ENCODE measurements at places on chromosomes 4 and X.
A peak's percentile ranks its signal among the peaks of the same experiment; 100 is the strongest.

DNA sequence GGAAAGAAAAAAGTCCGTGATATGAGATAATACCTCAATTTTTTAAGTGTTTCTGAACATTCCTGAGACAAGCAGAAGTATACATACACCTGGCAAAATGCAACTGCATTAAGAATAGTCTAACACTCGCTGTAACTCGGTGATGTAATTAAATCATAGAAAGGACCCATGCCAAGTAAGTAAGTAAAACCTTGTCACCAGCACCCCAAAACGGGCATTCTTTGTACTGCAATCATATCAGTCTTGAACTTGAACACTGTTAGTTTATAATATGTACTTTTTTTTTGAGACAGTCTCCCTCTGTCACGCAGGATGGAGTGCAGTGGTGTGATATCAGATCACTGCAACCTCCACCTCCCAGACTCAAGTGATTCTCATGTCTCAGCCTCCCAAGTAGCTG, 47.4 kb downstream of the SMIM14 start:
- DNase-seq = peak; percentile 39

DNA sequence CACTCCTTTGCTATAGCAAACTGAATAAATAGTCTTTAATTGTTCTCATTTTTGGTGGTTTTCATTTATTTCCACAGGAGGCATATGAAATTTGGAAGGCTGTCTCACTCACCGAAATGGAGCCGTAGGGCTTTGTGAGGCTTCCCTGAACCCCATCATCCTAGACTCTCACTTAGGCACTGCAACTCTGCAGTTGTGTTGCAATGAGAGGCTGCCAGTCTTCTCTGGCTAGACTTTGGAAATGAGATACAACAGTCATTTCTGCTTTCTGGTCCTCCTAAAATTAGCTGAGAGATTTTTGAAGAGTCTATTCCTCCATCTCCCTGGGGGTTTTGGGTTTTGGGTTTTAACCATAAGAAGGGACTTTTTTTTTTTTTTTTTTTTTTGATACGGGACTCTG, 146.5 kb downstream of the SH3BGRL start:
- DNase-seq = no peak

DNA sequence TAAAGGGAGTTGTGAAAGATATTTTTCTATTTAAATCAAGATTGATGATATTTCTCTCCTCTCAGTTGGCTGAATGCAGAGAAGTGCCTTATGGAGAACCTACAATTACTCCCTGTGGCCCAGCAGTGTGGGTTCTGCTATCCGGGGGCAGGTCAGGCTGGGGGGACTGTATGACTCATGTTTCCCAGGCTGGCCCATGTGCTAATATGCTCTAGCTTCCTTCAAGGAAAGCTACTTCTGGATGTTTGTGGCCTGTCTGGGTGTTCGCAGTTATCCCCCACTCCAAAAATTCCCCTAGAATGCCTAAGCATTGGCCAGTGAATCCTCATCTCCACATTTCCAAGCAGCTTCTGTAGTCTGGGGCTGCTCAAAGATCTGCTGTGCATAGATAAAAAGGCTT, 58.9 kb upstream of the SPP1 start:
- no peak for DNase-seq

GRCh38 chrX:107716118-107716684, 59.4 kb downstream of the TSC22D3 start:
- DNase-seq = peak; percentile 37

DNA sequence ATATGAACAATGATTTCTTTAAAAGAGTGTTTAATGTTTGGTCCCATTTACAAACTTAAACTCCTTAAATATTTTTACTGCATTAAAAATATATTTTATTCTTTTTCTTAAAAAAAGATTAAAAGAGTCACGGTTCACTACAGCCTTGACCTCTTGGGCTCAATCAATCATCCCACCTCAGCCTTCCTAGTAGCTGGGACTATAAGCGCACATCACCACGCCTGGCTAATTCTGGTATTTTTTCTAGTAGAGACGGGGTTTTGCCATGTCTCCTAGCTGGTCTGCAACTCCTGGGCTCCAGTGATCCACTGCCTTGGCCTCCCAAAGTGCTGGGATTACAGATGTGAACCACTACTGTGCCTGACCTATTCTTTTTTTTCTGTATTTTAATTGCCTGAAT, 104.7 kb upstream of the TLR2 start:
- DNase-seq = no peak

GRCh38 chr4:156971676-156972378, at the start of gene PDGFC:
Gene PDGFC, minus strand, starts transcription at chr4:156971799. Its CDS starts 896 bp downstream, at chr4:156970903.
- peak; percentile 78 for DNase-seq

- DNase-seq = no peak
These were observed 8.8 kb downstream of the FNIP2 start for GRCh38 chr4:158777423-158778155.

GRCh38 chrX:79107891-79108718, 36.4 kb upstream of the GPR174 start:
- DNase-seq = no peak

- peak; percentile 29 for DNase-seq
These were observed 19.8 kb upstream of the CCDC149 start for GRCh38 chr4:24932515-24933225.

DNA sequence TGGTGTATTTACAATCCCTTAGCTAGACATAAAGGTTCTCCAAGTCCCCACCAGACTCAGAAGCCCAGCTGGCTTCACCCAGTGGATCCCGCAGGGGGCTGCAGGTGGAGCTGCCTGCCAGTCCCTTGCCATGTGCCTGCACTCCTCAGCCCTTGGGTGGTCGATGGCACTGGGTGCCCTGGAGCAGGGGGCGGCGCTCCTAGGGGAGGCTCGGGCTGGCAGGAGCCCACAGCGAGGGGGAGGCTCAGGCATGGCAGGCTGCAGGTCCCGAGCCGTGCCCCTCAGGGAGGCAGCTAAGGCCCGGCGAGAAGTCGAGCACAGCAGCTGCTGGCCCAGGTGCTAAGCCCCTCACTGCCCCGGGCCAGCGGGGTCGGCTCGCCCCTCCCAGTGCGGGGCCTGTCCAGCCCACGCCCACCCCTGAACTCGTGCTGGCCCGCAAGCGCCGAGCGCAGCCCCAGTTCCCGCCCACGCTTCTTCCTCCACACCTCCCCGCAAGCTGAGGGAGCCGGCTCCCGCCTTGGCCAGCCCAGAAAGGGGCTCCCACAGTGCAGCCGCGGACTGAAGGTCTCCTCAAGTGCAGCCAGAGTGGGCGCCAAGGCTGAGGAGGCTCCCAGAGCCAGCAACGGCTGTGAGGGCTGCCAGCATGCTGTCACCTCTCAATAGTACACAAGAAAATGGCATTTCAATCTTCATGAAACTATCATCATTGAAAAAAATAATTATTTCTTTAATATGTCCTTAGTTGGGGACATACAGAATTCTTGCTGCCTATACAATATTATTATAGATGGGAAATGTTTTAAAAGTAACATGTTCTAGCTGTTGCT, 189.1 kb downstream of the SLC7A11 start:
- DNase-seq = peak; percentile 12

GRCh38 chr4:8729408-8730149, 137.0 kb downstream of the CPZ start:
- no peak for DNase-seq

- peak; percentile 67 for DNase-seq
These were observed 58.6 kb upstream of the ZC4H2 start for GRCh38 chrX:65034668-65035445.

- no peak for DNase-seq
These were observed 33.9 kb downstream of the NAA11 start for GRCh38 chr4:79292008-79292407.

Measured in cardiac fibroblast (primary cell).